Stimulated activated CD8-positive, alpha-beta memory T cell treated with anti-CD3 and anti-CD28 coated beads, Interleukin-15, amount 100 ng/mL, for 24 hours (primary cell): ENCODE measurements at places on chromosomes 2 and 18.

DNA sequence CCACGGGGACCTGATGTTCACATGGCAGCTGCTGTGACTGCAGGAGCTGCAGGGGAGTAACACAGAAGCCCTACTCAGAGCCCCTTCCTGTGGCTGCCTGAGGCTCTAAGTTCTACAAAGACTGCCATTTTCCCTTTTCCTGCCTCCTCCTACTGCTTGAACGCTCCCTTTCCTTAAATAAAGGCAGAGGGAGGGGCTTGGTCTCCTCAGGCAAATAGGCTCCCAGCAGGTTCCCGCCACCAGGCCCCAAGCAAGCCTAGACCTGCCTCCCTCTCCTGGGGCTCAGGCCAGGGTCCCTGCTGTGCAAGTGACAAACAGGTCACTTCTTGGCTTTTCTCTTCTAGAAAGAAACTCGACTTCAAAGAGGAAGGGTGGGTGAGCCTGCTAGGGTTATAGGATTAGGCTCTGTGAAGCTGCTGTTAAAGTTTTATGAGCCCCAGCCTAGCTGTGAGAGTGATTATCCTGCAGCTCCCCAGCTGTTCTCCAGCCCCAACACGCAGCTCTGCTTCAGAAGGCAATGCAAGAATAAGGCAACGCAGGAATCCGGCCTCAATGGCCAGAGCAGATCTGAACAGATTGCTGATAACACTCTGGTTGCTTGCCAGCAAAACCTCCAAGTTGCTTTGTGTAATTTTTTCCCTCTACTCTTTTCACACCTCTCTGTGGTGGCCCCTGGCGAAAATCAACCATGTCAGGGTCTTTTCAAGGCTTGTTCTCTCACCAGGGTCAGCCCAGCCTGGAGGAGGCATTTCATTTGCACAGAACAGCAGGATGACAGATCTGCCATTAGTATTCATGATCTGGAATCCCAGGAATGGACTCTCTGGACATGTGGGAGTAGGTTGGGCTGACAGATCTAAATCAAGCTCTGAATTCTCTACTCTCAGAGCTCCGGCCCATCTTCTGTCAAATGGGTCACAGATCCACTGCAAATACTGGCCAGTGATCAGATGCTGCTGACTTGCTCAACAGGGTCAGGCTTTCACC lies 71.3 kb downstream of the MRO start:
- no peak for DNase-seq

DNA sequence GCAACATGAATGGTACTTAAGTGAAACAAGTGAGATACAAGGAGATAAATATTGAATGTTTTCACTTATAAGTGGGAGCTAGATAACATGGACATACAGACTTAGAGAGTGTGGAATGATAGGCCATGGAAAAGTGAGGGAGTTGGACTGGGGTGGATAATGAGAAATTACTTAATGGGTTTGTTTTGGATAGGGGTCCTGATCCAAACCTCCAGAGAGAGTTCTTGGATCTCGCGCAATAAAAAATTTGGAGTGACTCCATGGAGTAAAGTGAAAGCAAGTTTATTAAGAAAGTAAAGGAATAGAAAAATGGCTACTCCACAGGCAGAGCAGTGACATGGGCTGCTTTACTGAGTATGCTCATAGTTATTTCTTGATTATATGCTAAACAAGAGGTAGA lies 508.9 kb downstream of the CNTNAP5 start:
- DNase-seq: no peak

DNA sequence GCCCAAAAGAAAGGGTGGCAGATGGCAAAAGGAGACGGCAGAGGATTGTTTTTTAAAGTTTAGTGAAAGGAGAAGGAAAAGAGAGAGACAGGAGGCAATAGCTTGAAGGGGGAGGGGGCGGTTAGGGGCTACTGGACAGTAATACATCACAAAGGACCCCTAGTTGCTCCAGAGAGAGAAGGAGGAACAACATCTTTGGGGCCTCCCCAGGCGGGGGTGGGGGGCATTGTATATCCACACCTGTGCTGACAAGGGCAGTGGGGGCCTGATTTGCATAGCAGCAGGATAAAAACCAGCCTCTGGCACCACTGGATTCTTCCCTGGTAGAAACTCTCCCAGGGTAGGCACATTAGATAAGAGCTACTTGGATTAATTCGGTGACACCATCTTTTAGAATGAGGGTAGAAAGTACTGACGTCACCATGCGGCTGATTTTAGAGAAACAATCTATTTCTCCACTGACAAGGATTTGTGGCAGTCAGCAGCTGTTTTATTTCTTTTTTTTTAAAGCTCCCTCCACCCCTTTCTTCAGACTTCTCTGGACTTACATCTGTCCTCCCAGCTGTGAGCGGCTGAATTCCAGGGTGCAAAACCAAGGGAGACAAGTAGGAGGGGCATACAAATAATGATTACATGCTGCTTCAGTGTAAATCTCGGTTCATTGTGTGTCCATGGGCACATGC lies 199.8 kb upstream of the NRP2 start:
- no peak for DNase-seq

DNA sequence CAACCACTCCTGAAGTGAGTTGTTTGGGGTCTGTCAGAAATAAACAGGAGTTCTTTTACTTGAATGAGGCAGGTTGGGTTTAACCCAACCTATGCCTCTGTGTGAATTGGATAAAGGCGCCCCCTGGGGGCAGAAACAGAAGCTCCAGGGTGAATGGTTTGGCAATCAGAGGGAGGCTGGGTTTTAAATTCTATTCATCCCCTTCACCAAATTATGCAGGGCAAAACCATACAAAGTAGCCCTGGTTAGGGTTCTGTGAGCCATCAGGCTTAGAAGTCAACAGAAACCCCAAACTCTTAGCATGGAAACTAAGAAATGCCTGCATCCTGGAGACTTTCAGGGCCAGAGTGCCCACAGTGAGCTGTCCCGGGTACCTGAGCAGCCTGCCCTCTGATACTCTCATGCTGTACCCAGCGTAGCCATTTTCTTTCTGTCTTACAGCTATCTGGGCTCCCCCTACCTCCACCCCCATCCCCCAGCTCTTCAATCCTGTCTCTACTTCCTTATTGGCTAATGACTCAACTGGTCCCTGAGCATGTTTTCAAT lies 241.5 kb downstream of the ICOS start:
- peak; percentile 45 for DNase-seq

GRCh38 chr18:73805991-73806390 lies 341.6 kb downstream of the FBXO15 start:
- DNase-seq: no peak

DNA sequence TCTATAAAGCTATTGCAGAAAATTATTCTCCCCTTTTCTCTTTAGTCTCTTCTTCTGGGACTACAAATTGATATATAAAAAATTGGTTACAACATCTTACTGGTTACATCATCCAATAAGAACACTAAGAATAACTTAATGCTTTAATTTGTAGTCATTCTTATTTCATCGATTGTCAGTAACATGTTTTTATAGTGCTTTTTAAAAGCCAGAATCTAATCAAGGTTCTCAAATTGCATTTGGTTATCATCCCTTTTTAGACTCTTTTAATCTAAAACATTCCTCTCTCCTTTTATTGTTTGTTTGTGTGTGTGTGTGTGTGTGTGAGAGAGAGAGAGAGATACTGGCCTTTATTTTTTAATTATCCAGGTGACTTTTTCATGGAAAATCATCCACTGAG lies 377.1 kb upstream of the MEIS1 start:
- DNase-seq: no peak

GRCh38 chr2:19873014-19873413 lies 28.8 kb downstream of the TTC32 start:
- DNase-seq: no peak

GRCh38 chr2:127697482-127698180 lies 3.7 kb upstream of the SFT2D3 start:
- DNase-seq: no peak

GRCh38 chr2:63631501-63631900 lies 42.7 kb downstream of the MDH1 start:
- DNase-seq: no peak

DNA sequence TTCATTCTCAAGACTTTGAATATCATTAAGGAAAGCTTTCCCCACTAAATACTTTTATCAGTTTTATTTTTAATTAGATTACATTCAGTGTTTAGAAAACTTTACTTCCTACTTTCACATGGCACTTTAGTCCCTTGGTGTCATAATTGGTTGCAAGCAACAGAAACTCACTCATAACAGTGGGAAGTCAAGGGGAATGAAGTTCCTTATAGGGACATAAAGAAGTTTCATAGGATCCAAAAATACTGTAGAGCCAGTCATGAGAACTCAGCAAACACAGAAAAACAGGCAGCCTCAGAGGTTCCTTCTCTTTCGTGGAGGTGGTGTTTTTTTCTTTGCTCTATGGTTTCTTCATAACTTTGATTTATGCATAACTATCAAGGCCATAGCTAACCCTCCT lies 809.0 kb downstream of the BCL11A start:
- DNase-seq: no peak

- no peak for DNase-seq
Measured at GRCh38 chr2:43324259-43325106, 98.1 kb upstream of the ZFP36L2 start.

DNA sequence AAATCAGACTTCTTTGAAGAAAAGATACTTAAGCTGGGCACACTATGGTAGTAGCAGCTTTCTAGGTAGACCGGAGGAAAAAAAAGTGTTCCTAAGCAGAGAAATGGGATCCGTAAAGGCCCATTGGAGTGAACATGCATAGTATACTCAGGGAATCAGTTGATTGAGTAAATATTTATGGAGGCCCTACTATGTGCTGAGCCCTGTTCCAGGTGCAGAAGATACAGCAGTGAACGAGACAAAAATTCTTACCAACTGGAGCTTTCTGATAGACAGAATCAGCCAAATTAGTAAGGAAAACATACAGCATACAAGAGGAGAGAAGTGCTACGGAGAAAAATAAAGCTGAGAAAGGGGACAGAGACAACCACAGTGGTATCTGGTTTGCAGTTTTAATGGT lies 28.1 kb downstream of the CRIM1 start:
- DNase-seq: no peak

GRCh38 chr18:61935362-61935761 lies 42.6 kb upstream of the RNF152 start:
- DNase-seq: no peak

GRCh38 chr2:101080211-101081068 lies 70.7 kb downstream of the TBC1D8 start:
- no peak for DNase-seq

DNA sequence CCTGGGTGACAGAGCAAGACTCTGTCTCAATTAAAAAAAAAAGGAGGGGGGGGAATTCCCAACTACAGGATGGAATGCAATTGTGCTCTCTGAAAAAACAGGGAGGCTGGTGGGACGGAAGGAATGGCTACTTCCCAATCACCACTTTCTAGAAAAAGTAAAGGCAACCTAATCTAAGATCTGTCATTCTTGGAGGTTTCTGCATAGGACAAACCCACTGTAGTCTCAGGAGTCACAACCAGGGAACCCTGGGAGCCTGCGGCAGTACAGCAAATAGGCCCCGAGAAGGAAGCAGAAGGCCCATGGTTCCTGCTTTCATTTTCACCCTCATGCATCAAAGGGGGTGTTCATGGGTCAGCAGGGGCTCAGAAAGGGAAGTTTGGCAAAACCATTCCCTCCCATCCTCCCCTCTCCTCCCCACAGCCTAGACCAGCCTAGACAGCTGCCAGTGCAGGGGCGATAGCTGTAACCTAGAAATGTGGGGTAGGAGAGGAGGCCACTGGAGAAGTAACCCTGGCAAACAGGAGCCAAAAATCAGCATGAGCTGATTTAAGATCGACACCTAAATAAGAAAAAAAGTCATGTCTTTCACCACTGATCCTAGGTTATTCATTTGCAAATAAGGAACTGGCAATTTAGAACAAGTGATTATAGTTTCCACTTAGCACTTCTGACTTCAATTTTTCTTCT lies 48.0 kb downstream of the TRABD2A start:
- DNase-seq: no peak

DNA sequence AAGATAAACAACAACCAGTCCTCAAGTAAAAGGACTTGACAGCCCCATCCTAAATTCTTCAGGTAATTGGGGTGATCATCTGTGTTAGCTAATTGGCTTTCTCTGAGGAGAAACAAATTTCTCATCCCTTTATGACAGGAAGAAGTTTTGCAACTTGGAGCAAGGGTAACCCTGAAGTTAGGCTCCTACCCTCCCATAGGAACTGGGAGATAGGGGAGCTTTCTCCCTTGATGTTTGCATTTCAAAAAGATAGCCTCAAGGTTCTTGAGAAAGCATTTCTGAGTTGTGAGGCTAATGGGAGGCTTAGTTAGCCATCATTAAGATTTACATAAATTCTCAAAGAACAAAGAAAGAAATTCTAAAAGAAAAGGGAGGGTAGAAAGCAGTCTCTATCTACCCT lies 95.4 kb downstream of the MAP2 start:
- DNase-seq: no peak

- no peak for DNase-seq
Measured at GRCh38 chr2:158725441-158725891, 69.7 kb upstream of the DAPL1 start.

DNA sequence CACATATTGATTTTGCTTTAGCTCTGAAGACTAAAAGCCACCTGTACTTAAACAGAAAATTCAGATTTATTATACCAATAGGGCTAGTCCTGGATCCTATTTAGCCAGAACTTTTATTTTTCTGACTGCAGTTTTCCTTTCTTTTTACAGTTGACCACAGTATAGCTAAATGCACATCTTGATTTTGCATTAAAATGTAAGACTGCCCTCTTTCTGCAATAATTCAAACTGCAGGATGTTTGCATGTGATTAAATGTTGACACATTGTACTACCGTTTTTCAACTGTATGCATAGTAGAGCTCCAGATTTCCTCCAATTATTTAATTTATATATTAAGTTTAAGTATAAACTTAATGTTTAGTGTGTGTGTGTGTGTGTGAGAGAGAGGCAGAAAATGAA lies 1262.9 kb downstream of the SUCLG1 start:
- no peak for DNase-seq

GRCh38 chr2:191626497-191627151 lies 51.3 kb upstream of the NABP1 start:
- DNase-seq: no peak

DNA sequence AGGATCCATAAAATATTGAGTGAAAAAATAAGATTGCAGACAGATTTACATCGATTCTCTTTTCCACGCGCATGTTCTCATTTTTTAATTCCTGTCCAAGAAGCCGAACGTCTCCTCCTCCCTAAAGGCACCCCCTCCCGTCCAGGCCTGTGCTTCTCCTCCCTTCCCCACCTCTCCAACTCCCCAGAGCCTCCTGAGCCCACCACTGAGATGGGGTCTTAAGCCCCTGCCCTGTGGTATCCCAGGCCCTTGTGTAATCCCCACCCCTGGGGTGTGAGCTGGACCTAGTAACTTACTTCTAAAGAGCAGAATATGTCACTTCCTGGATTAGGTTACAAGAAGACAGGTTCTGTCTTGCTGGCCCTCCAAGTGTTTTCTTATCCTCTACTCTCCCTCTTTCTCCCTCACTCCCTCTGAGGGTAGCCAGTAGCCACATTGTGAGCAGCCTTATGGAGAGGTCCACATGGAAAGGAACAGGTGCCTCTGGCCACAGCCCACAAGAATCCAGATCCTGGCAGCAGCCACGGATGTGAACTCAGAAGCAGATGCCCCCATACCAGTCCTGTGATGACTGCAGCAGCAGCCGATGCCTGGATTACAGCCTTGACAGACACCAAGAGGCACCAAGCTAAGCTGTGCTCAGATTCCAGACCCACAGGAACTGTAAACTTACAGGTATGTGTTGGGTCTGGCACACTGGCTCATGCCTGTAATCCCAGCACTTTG lies 39.6 kb upstream of the OTOS start:
- DNase-seq: no peak
